ENCODE measurements at places on chromosomes 5 and 9.

DNA sequence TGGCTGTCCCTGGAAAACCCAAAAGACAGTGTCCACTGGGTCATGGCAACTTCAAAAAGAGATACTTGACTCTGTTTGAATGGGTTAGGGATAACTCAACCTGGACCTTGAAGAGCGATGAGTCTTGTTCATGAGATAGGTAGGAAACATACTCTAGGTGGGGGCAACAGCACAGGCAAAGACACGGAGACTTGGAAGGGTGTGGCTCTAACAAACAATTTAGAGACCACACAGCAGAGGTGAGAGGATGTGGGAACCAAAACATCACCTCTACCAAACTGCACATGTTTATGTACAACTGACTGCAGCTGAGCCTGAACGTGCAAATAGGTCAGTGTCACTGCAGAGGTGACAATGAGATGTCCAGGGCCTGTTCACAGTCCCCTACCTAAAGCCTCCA is 247.7 kb upstream of the ADRA1B start:
- DNase-seq: no peak

DNA sequence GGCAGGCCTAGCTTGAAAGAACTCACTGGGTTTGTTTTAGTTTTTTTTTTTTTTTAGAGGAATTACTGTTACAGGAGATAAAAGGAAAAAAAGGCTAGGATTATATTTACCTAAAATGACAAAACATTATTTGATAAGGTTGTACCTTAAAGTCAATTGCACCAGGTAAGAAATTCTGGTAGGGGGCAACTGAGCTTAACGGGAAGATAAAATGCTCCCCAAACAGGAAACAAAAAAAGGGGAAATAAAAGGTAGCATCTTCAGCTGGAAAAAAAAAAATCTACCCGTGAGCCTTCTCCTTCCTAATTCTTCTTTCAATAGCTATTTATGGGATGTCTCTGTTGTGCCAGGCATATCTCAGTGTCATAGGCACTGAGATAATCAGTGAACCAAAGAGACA is 164.5 kb downstream of the PIK3R1 start:
- DNase-seq: no peak

GRCh38 chr5:177071666-177072385 is 14.9 kb upstream of the FGFR4 start:
- peak; percentile 25 for DNase-seq

DNA sequence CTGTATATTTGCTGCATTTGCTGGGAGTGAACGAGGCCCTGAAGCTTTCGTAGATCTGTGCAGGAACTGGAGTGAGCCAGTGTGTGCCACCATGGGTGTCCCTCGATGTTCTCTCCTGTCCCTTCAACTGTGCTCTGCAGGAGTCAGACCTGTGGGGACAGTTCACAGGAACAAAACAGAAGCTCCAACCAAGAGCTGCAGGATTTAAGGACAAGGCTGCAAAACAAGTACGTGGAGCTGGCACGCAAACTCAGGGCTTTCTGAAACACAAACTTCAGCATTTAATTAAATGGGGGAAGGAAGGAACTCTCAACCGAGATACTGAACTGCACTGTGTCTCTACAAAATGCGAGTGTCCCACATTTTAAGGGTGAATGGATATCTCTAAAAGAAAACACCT is 24.2 kb downstream of the BASP1 start:
- DNase-seq: no peak

DNA sequence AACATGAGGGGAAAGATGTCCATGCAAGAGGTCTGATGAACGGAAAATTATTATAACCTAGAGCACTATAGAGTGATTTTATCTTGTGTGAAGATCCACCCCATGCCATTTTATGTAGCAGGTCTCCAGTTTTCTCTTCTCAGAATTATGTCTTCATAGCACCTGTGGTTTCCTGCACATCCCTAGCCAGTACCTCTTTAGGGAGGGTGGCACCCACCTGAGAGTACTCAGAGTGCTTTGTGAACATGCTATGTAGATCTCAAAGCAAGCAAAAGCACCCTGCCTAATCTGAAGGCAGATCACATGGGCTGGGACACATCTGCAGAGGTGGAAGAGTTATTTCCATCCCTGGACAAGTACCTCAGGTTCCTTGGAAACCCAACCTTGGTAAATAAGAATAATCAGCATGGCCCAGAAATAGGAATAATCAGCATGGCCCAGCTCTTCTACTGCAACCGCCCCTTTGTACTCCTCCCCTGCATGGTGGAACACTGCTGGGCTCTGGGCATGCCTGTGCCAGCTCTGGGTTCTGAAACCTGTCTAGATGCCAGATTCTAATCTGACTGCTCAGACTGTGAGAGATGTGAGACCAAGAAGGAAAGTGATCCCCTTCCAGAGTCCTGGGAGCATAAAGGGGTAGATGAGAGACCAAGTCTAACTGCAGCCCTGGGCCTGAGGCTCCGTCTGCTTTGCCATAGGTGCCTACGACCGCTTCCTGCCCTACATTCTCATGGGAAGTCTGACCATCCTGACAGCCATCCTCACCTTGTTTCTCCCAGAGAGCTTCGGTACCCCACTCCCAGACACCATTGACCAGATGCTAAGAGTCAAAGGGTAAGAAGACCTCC is 23.7 kb downstream of the SLC22A5 start:
- no peak for DNase-seq

- DNase-seq: no peak
These were observed 58.4 kb downstream of the PSMB7 start for GRCh38 chr9:124356745-124357390.

GRCh38 chr9:2047144-2047671 is 32.1 kb downstream of the SMARCA2 start:
- DNase-seq: no peak

DNA sequence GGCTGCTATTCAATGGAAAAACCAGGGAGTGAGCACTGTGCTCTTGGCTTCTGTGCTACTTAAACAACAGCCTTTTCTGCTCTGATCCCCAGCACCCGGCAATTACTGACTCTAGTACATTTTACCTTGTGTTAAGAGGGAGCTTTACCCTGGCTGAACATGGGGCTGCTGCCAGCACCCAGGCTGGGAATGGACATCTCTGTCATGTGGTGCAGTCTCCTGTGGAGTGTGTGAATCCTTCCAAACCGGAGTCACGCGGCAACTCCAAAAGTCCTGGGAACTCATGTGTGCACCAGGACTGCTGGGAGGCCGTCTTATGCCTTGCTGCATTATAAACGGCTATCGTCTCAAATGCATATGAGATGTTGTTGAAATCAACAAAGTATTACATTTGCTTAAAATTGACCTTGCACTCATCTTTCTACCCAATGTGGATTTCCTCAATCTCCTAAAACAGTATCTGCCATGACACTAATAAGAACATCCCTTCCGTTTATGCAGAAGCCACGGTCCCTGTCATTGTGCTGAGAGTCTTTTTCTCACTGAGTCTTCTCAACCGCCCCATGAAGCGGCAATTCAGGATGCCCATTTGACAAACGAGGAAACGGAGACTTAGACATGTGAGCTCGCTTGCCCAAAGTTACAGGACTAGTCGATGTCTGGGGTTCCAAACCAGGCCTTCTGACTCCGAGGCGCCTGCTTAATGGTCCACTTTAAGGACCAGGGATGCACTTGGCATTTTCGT is 884 bp upstream of the GSN start:
- no peak for DNase-seq

GRCh38 chr9:82988488-82988887 is 74.5 kb downstream of the RASEF start:
- no peak for DNase-seq

DNA sequence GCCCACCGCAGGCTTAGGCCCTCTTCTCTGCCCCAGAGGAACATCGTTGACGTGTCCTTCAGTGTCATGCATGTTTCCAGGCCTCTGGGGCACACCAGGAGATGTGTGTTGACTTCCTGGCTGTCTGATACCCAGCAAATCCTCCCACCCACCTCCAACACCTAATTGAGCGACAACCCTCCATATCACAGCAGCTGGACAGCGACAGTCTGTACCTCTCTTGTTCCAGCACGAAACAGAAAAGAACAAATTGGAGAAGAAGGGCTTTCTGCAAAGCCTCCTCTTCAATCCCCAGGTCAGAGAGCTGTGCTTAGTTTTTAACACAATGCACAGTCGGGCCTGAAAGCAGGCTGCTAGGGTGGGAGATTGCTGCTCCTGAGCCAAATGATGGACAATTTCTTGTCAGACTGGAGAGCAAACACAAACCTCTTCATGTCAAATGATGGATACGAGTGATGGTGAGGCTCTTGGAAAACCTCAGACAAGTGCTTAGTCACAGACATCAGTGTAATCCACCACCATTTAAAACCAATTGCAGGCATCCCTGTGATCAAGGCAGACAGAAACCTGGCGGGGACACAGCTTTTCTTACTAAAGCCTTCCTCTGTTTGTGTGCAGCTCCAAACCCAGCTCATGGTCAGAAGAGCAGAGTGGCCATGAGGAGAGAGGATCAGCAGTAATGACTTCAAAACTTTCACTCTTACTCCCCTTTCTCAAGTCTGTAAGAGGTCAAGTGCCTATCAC is 110.6 kb downstream of the EBF1 start:
- no peak for DNase-seq

DNA sequence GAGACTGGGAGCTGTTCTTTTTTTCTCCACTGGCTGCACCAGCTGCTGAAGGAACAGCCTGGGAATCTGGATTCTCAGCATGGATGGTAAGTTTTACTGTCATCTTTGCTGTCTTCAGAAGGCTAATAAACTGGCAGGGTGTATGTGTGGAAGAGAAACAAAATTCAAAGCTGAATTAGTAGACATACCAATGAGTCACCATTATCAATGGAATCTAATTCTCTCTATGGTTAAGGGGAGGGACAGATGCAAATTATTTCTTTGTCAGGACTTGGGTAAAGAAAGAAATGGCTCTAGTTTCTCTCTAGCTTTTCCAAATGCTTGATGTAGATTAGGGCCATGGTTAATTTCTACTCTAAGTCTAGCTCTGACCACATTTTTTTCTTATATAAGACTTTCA is 154.2 kb downstream of the MPDZ start:
- no peak for DNase-seq

GRCh38 chr9:73093740-73094379 is 57.8 kb upstream of the ANXA1 start:
- DNase-seq: no peak

- DNase-seq: no peak
These were observed 64.1 kb downstream of the PLAC8L1 start for GRCh38 chr5:146041180-146041789.

GRCh38 chr9:18955626-18956025 is 77.4 kb downstream of the SAXO1 start:
- no peak for DNase-seq

Data from stimulated activated CD4-positive, alpha-beta T cell treated with anti-CD3 and anti-CD28 coated beads, Interleukin-15, amount 100 ng/mL, for 1 hour (primary cell).